ENCODE measurements at places on chromosomes 2 and 18. TPM values are rescaled to one million over a fixed set of nuclear protein-coding genes. Genes with fewer than 3 reads are reported as not detected.

DNA sequence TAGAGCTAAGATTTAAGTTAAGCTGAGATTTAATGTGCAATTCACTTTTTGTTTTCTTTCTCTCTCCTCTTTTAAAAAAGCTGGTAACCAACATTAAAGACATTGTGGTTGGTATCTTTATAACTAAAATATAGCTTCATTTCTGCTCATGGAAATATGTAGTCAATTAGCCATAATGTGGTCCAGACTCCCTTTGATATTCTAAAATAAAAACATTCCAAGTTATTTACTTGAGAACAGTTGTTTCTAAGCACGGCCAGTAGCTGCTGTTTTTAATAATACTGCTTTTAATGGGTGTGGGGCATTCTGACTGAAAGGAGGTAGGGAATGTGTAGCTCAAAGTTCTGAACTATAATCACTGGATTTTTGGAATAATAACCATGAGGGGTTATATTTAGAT lies 183.3 kb upstream of the FBXO11 start:
- H3K27me3 ChIP-seq, result no peaks in the 10 kb centered on the region
- H3K27ac ChIP-seq, result no peak overlapping the region
- no peaks in the 10 kb centered on the region for H3K4me1 ChIP-seq
- no peak for DNase-seq

- no peak overlapping the region for H3K4me3 ChIP-seq
- DNase-seq, result no peak
- H3K27me3 ChIP-seq, result no peaks in the 10 kb centered on the region
- peak overlapping the region; percentile 70 for H3K27ac ChIP-seq
- H3K4me1 ChIP-seq, result peaks cover 3% of the 10 kb centered on the region
These were observed 73.6 kb downstream of the COPS8 start for GRCh38 chr2:237159006-237159911.

- no peaks in the 10 kb centered on the region for H3K4me1 ChIP-seq
- H3K4me3 ChIP-seq, result no peak overlapping the region
- DNase-seq, result no peak
- no peaks in the 10 kb centered on the region for H3K27me3 ChIP-seq
These were observed 10.0 kb upstream of the KIDINS220 start for GRCh38 chr2:8847400-8847799.

Gene PLGLB1
- 0.57 TPM for total RNA-seq

DNA sequence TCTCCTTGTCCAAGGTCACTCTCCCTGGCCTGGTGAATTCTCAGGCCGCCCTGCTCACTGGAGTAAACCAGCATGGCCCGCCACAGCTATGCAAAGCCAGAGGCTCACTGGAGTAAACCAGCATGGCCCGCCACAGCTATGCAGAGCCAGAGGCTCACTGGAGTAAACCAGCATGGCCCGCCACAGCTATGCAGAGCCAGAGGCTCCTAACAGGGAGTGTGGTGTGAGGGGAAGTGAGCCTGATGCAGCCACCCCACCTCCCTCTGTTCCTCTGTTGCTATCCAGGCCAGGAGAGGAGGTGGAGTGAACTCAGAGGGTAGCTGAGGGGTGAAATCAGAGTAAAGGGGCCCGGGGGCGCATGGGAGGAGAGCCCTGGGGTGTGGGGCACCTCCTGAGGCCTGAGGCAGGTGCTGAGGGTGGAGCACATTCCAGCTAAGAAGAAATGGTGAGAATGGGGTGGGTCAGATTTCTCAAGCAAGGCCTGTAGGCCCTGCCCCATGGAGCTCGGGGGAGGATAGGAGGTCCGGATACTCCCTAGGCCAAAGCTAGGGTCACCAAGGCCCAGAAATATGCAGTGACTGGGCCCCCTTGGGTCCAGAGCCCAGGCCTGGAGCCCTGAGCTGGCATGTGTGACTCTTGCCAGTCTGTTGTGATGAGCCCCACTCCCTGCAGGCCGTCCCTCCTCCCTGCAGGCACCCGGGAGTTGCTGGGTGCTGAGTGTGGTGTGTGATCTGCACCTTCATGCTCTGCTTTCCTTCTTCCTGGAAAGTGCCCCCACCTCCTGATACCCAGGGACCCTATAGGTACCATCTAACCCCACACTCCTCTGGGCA lies 1.5 kb downstream of the ATP6V1B1 start:
- H3K27ac ChIP-seq, result no peak overlapping the region
- no peaks in the 10 kb centered on the region for H3K4me1 ChIP-seq
- no peaks in the 10 kb centered on the region for H3K27me3 ChIP-seq

Measured in esophagus squamous epithelium (tissue), 5 donors.